ENCODE measurements at places on chromosomes 7 and 10.

DNA sequence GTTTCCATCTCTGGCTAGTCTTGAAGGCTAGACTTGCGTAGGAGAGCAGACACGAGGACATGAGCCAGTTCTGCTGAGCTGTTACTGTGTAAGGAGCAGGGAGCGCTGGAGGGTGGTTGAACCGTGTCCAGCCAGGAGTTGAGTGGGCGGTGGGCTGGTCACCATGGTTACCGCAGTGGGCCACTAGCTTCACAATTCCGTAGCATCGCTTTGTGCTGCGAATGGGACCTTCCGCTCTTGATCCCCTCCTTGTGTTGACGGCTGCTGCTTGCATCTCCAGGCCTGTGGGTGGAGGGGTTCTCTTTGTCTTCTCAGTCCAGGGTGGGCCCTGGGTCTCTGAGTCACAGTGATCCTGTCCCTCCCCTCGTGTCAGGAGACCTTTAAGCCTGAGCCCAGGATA is 49.4 kb upstream of the OCM start:
- DNase-seq, result no peak

DNA sequence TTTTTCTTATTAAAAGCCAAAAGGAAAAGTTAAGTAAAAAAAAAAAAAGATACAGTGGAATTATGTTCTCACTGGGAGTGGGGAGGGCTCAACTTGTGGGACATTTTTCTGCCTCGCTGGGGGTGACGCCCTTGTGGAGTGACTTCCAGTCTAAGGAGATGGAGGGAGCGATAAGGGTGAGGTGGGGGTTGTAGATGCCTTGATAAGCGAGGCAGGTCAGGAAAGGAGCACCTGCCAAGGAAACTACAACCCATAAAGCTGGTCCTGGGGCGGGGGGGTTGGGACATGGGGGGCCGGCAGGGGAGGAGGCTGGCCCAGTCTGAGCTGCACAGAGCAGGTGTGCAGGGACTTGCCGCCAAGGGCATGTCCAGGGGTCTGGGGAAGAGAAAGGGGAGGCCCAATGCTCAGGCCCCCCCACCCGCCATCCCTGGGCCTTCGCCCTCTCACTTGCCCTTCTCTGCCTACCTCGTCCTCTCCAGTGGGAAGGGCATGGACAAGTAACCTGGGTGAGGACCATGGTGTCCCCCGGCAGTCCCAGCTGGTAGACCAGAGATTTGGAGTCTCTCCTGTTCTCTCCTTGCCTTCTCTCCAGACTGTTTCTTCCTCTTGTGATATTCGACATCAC is 2.5 kb upstream of the TRPV5 start:
- DNase-seq, result no peak

GRCh38 chr7:117251687-117252086 is 71.2 kb downstream of the WNT2 start:
- DNase-seq, result no peak

DNA sequence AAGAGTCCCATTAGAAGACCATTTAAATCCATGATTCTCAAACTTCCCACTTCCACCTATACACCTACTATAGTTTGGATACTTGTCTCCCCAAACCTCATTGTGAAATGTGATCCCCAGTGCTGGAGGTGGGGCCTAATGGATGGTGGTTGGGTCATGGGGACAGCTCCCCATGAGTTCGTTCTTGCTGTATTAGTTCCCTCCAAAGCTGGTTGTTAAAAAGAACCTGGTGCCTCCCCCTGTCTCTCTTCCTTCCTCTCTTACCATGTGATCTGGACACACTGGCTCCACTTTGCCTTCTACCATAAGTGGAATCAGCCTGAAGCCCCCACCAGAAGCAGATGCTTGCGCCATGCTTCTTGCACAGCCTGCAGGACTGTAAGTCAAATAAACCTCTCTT is 53.9 kb downstream of the WIPF3 start:
- DNase-seq, result no peak

DNA sequence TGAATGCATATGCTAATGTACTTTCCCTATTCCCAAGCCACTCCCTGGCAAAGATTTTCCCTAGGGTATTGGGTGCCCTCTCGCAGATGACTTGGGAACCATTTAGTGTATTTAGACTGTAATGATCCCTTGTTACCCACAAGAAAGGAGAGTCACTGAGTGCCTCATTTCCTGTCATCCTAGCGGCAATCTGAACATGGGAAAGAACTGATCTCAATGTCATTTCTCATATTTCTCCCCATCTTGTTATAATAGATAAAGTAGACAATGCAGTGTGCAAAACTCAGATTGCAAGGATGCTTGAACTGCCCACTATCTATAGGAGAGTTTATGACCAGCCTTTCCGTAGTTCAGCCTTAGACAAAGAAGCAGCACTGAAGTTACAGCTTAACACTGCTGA is 123.3 kb downstream of the MICU1 start:
- DNase-seq, result no peak

- DNase-seq, result no peak
Measured at GRCh38 chr7:157738066-157738460, 401.3 kb downstream of the DNAJB6 start.

DNA sequence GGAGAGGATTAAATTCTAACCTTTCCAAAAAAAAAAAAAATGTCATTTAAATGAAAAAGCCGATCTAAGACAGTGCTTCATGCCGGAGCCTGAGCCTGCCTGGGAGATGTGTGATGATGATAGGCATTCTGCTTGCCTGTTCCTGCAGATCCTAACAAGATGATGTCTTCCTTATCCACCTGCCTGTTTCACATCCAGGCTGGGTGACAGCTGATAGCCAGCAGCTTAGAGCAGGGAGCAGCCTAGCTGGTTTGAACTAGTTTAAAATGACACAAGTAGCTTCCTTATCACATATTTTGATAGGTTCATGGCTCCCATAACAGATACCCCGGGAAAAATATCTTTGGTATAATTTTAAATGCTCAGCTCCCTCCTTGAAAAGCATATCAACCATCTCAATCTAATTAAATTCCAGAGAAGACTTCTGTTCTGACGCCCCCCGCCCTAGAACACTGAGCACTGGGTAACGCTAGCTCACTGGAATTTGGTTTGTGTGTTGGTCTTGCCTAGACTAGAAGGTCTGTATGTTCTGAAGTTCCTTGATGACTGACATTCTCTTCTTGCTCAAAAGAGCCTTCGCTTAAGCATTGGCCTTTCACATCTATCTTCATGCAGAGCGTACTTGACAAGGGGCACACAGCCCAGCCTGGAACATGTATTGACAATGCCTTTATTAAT is 96.9 kb upstream of the FGFR2 start:
- no peak for DNase-seq

DNA sequence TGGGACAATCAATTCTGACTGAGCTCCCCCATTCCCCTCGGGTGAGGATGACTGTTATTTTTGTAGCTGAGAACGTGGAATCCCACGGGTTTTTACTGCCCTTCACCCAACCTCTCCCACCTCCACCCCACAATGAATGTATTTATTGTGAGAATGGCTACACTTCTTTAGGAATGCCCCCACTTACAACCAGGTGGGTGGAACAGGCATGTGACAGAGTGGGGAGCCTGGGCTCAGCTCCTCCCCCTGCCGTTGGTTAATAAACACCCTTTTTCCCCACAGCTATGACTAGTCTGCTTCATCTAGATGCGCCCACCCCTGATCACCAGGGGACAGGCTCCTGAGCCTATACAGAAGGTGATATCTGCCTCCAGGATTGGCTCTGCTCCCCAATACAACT is 2.0 kb downstream of the MRPL43 start:
- DNase-seq, result no peak

- DNase-seq, result no peak
Measured at GRCh38 chr10:71873582-71874211, 22.6 kb upstream of the PSAP start.

GRCh38 chr10:126948355-126949160 is 43.3 kb downstream of the DOCK1 start:
- DNase-seq, result no peak

DNA sequence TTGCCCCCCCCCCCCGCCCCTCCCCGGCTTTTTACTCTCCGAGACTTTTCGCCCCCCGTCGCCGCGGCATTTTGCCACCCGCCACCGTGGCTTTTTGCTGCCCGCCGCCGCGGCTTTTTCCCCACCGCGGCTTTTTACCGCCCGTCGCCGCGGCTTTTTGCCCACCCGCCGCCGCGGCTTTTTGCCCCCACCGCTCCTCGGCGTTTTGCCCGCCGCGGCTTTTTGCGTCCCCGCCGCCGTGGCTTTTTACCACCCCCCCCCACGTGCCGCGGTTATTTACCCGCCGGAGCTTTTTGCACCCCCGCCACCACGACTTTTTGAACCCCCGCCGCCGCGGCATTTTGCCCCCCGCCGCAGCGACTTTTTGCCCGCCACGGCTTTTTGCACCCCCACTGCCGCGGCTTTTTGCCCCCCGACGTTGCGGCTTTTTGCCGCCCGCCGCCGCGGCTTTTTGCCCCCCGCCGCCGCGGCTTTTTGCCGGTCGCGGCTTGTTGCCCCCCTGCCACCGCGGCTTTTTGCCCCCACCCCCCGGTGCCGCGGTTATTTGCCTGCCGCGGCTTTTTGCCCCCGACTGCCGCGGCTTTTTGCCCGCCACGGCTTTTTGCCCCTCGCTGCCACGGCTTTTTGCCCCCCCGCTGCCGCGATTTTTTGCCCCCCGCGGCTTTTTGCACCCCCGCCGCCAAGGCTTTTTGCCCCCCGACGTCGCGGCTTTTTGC is 461.1 kb downstream of the ZNF33B start:
- no peak for DNase-seq

- DNase-seq, result no peak
Measured at GRCh38 chr10:67079126-67079525, 153.3 kb downstream of the LRRTM3 start.

DNA sequence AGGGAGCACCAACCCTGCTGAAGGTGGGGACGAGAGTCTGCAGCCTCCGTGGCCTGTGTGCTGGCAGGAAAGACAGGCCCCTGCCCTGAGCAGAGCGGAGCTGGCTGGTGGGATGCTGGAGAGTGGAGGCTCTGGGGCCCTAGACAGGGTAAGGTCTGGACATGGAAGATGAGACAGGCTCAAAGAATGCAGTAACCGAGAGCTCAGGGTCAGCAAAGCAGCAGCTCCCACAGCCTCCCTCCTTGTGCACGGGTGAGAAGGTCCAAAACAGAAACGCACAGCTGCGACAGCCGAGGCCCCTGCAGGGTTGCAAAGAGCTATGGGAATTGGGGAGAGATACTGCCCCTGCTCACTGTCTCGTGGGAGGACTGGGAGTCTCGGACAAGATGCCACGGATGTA is 80.5 kb downstream of the TNS3 start:
- DNase-seq, result no peak

GRCh38 chr10:50501924-50502452 is 121.8 kb downstream of the SGMS1 start:
- no peak for DNase-seq

DNA sequence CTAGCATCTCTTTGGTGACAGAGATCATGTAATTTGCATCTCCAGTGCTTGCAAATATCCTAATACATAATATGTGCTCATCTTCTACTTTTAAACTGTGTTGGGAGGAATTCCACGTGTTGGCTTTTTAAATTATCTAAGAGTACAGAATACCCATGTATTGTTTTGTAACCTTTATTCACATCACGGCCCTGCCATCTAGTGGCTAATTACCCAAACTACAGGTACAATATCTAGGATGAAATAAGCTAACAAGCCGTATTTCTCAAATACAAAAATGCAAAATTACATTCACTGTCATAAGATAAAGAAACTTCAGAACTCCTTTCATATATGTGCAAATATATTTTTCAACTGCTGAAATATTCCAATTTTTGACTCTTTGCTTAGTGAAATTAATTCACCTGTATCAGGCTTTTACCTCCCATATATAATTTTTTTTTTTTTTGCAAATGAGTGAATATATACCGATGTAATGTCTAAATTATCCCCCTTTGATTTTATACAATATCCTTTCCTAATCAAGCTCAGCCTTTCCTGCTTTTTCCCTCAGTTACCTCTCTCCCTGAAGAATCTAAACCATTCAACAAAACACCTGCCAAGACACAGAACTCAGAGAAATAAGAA is 30.3 kb upstream of the LSM8 start:
- no peak for DNase-seq

DNA sequence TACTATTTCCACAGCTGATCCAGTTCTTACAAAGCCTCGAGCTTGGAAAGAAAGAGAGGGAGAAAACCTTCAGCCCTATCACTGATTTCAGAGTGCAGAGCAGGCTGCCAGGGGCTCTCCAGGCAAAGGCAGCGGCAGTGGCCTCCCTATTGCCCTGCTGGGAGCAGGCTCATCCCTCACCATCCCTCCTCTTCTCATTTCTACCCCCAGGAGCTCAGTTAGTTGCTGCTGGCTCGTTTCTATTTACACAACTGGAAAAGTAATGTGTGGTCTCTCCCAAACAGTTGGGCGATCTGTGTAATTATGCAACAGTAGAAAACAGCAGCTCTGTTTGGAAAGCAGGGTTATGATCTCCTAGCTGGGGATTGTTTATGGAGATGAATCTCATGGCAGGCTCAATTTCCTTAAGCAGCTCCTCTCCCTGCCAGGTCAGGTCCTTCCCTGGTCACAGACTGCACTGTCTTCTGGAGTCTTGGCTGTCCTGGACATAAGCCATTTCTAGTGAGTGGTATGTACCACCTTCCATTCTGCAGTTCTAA is 28.7 kb upstream of the TNS3 start:
- DNase-seq, result no peak

DNA sequence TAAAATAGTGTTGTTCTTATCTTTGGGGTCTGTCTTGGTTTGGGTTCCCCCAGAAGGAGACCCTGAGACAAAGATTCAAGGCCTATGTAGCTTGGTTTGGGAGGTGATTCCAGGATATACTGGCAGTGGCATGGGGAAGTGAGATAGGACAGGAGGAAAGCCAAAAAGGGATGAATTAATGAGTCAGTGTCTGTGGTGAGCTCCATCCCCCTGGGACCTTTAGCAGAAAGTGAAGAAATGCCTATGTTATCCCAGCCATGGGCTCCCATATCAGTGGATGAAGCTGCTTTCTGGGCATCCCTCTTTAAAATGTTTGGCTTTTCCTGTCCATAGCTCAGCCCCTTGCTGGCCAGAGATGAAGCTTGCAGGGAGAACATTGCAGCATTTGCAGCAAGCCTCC is 217.0 kb upstream of the CTBP2 start:
- DNase-seq, result no peak

DNA sequence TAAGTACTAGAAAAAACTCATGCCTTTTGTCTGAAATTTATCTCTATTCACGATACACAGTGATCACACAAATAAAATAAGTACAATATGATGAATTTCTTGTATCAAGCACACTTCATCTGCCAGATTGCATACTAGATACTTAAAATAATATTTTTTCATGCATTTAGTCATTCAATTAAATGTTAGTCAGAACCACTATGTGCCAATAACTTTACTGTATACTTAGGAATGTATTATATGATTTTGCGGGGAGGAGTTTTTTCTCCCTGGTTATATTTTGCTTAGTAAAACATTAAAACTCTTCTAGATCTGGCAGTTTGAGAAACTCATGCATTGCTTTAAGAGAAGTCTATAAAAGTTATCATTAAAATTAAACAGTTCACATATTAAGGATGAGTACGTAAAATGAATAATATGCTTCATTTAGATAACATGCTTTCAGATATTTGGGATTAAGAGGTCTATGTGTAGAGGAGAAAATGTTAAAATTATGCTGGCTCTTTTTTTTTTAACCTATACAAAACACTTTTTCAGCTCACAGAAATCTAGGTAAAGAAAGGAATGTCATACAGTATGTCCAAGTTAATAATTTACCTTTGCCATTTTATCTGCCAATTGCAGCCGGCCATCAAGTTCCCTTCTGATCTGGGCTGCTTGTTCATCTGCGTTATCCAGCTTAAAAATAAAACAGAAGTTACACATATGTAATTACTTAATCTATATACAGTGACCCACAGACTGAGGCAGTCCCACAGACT is 70.1 kb downstream of the RNF133 start:
- no peak for DNase-seq

- no peak for DNase-seq
Measured at GRCh38 chr7:44491229-44491628, 771 bp upstream of the NUDCD3 start.
